ENCODE measurements at places on chromosomes 3 and 15.

- DNase-seq, result no peak
These were observed at the start of gene CHRNA3 for GRCh38 chr15:78620527-78621421. Gene CHRNA3, minus strand, starts transcription at chr15:78620996. Its CDS starts 202 bp downstream, at chr15:78620794.

- DNase-seq, result no peak
These were observed 11.9 kb upstream of the BLM start for GRCh38 chr15:90705212-90705611.

GRCh38 chr3:186949281-186949982 is 19.1 kb downstream of the ST6GAL1 start:
- DNase-seq, result peak; percentile 35

- no peak for DNase-seq
These were observed 148.2 kb downstream of the ADAMTS9 start for GRCh38 chr3:64539451-64540196.

- DNase-seq, result peak; percentile 87
These were observed 7.4 kb upstream of the PSMD6 start for GRCh38 chr3:64030741-64031140.
